ENCODE measurements at places on chromosomes 5 and 9.

DNA sequence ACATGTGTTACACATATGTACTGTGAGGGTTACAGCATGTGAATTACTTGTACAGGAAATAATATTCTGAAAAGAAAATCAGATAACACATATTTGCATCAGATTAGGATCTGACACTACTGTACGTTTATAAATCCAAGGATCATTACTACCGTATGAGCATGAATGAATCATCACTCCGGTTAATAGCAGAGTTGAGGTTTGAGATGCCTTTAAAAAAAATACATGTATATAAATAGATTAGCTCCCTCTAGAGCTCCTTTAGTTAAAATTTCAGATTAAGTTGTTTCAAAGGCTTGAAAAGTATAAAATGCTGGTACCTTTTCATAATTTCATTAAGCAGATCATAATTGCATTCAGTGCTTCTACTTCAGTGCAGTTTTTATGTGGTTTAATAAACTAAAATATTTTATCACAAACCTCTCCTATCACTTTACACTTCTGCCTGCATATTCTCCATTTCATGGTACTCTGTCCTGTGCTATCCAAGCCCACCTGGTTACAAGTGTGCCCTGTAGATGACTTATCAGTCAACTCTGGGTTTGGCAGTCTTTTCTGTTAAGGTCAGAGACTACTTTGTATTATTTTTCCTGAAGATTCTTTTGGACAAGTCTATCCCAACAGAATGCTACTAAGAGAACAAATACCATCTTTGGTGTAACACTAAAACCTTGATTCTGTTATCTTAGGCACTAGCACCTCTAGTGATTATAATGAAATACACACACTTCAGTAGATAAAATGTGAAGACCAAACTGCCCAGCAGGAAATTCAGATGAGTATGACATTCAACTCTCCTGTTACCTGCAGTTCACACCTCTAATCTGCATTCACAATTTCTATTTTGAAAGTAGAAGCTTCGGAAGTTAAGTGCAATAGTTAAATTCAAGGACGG is 48.0 kb upstream of the POU5F2 start:
- no peak for DNase-seq

- no peak for DNase-seq
These were observed 283.1 kb downstream of the GLIS3 start for GRCh38 chr9:4016789-4017188.

- no peak for DNase-seq
These were observed 35.1 kb downstream of the FAM81B start for GRCh38 chr5:95426227-95426626.

DNA sequence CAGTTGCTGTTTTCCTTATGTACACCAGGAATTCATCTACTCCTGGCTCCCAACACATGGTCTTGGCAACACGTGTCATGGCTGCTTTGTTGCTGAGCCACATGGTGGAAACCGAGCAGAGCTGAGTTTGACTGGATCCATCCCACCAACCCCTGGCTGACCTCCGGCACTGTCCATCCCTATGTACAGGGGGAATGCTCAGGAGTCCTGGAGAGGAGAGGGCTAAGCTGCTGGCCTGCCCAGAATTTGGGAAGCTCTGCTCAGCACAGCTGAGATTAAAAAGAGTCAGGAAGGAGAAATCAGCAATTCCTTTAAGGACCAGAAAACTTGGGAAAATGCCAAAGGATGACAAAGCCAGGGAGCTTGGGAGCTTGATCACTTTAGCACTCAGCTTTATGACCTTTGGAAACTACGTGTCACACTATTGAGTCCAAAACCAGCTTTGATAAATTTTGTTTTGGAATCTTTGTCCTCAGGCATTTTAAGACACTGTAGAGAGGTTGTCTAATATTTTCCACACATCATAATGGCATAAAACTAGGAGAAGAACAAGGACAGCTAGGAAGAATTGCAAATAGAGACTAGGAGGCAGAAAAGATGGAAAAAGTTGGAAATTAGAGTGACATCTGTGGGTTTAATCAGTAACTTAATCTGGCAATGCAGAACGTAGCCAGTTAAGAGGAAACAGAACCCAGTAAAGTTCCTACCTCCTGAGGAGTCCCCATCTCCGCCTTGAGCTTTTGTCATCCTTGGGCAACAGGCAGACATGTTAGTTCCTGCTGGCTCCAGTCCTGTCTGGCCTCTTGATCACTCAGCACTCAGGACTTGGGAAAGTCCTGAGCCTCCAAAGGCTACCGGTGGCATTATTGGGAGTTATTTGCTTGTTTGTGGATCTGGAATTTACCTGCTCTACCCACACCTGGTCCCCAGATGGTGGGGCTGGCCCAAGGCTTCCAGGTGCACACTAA is 62.5 kb upstream of the PLPP1 start:
- DNase-seq = no peak

DNA sequence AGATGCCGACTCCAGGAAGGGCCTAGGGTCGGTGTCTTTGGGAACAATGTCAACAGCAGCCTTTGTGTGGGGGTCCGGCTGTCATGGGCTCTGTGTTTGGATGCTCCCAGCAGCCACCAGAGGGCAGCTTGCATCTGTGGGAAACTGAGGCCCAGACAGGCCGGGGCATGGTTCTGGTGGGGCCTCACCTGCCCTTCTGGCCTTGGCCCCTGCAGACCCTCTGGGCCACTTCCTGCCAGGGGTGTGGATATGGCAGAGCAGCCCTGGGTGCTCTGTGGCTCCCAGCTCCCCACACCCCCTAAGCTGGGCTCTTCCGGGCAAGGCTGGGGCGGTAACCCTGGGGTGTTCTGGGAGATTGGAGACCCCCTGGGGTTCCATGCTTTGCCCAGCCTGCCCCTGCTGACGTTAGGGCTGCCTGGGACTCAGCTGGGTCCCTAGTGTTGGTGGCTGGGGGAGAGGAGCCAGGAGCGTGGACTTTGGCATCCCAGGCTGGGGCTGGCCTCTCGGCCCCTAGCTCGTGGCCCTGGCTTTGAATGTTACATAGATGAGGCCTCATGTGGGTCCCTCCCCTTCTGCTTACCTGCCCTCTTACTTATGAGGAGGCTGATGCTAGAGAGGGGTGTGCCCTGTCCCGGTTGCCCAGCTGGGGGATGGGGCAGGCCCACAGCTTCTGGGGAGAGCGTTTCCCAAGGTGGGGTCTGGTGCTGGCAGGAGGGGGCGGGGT is 38.3 kb downstream of the RXRA start:
- DNase-seq = no peak
